CD8-positive, alpha-beta T cell (primary cell): ENCODE measurements at places on chromosomes 12 and 14.

GRCh38 chr14:31251028-31251958, 43.7 kb upstream of the HECTD1 start:
- no peak for DNase-seq

DNA sequence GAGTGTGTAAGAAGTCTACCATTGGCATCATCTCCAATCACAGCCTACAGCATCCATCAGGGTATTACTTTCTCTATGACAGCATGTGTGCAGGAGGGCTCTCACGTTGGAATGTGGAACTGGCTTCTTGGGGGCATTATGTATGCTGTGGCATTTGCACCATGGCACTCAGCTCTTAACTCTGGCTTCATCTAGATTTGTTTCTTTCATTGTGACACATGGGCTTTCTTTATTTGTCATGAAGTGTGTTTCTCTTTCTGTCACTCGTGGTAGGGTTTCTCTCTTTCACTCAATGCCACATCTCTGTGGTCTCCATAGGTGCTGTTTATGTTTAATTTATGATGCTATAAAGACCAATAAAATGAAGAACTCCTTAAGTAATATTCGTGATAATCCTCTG, 191.2 kb upstream of the GARIN2 start:
- no peak for DNase-seq

DNA sequence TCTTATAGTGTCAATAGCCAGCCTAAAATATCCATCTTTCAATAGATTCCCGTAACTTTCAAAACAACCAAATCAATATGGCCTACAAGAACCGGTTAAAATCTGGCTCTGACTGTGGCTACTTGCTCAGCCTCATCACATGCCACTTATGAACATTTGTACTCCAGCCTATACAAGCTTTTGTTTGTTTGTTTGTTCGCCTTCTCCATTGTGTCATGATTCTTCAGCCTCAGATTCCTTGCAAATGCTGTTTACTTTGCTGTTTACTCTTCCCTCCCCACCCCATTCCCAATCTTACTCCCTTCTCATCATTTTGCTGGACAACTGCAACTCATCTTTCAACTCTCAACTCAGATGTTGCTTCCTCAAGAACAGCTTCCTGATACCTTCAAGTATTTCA, 161.2 kb downstream of the CAPZA3 start:
- DNase-seq: no peak

- no peak for DNase-seq
Observed at GRCh38 chr12:100201604-100202423, 1.2 kb downstream of the ACTR6 start.

- DNase-seq: no peak
Observed at GRCh38 chr12:15709551-15709950, 79.6 kb downstream of the EPS8 start.
